Fibroblast of skin of left quadriceps (primary cell): ENCODE measurements at places on chromosomes 6 and 20.

DNA sequence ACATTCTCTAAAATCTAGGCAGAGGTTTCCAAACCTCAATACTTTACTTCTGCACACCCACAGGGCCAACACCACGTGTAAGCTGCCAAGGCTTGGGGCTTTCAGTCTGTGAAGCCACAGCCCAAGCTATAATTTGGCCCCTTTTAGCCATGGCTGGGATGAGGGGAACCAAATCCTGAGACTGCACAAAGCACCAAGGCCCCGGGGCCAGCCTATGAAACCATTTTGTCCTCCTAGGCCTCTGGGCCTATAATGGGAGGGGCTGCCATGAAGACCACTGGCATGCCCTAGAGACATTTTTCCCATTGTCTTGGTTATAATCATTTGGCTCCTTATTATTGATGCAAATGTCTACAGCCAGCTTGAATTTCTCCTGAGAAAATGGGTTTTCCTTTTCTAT, 513.0 kb upstream of the ADGRB3 start:
- DNase-seq = no peak

GRCh38 chr6:155185544-155185943, 78.3 kb upstream of the CLDN20 start:
- no peak for DNase-seq

DNA sequence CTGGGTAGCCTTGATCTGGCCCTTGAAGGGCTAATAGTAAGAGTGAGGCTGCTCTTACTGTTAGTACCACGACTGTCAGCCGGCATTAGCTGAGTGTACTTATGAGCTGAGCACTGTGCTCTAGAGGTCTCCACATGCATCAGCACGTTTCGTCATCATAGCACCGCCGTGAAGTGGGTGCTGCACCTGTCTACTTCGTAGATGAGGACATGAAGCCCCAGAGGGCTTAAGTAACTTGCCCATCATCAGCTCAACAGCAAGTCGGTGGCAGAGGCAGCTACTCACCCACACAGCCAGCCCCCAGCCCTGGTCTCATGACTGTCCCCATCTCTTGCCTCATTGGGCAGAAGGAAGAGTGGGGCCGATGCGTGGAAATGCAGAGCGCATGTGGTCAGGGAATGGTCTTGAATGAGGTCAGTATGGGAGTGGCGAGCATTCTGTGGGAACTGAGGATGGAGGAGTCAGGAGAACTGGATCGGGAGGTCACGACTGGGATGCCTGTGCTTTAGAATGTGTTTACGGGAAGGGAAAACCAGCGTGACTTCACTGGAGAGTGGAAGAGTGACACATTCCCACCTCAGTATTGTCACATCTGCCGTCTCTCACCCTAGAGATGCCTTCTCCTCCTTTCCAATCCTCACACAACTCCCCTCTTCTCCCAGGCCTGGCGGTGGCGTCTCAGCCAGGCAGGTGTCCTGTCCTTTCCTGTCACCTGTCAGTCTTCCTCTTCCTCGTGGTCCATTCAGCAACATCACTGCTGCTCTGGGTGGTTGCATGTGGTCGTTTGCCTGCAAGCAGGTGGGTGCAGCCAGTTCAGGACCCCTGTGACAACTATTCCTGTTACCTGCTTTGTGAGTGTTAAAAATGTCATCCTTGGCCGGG, 6.0 kb downstream of the SYTL3 start:
- no peak for DNase-seq

DNA sequence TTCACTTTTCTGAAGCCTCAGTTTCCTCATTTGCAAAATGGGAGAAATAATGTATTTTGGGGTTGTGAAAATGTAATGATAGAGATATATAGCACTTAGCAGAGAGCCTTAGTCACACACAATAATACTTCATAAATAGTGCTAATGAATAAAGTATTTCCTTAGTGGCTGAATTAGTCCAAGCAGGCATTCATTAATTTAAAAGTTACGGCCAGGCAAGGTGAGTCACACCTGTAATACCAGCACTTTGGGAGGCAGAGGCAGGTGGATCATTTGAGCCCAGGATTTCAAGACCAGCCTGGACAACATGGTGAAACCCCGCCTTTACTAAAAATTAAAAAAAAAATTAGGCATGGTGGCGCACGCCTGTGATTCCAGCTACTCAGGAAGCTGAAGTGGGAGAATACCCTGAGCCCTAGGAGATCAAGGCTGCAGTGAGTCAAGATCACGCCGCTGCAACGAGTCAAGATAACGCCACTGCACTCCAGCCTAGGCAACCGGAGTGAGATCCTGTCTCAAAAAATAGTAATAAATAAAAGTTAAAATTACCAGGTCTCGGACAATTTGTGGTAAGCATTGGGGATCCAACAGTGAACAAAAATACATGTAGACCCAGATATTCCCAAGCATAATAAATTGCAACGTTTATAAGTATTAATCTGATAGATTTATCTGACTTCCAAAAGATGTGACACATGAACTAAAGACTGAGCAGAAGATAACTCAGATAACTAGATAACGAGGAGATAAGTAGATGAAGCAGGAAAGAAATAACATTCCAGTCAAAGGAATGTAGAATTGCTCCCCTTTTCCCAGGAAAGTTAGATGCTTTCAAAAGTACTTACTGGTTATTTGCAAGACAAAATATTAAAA, 2.1 kb upstream of the IBTK start:
- no peak for DNase-seq

DNA sequence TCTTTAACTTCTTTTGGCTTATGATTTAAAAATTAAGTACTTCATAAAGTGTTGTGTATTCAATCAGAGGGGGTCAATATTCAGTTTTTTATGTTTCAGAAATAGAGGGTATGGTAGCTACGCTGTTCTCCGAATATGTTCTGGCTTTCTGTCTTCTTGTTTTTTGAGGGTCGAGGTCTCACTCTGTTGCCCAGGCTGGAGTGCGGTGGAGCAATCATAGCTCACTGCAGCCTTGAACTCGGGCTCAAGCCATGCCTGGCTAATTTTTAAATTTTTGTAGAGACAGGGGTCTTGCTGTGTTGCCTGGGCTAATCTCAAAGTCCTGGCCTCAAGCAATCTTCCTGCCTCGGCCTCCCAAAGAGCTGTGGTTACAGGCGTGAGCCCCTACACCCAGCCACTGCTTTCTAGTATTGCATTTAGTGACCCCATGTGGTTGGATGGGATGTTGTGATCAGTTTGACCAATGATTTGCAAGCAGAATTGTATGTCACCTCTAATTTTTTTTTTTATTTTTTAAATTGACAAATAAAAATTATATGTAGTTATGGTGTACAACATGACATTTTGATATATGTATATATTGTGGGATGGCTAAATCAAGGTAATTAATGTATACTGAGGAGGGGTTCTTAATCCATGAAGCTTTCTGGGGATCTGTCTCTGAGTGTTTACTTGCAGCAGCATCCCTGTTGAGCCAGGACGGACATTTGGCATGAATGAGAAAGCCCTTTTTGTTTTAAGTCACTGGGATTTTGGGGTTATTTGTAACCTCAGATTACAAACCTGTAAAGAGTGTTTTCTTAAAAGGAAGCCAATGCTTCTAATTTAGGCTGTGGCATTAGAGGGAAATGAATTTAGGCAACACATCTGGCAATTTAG, 38.5 kb upstream of the DEK start:
- no peak for DNase-seq

GRCh38 chr6:79461205-79461604, 76.0 kb downstream of the LCA5 start:
- DNase-seq = no peak
